ENCODE measurements at places on chromosomes 7 and 10.

- no peak for DNase-seq
Observed at GRCh38 chr10:127198721-127199120, 2.3 kb upstream of the INSYN2A start.

DNA sequence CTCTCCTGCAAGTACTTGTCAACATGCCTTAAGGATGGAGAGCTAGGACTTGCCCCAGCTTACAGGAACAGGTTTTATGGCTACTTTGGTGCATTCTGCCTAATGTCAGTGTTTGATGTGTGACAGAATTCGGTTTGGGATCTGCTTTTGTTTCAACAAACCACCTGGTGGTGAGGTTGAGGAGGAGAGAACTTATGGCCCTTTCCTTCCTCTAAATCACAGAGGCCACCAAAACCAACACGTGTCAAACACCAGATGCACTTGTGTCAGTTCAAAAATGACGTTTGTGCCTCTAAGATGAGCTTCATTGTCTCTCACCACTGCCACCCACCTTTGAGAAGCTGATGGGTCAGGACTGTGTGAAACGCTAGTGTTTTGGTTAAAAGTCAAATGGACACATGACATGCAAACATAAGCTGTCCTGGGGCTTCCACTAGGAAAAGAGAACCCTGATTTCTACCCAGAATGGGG is 83.9 kb downstream of the OSBPL3 start:
- DNase-seq: no peak

DNA sequence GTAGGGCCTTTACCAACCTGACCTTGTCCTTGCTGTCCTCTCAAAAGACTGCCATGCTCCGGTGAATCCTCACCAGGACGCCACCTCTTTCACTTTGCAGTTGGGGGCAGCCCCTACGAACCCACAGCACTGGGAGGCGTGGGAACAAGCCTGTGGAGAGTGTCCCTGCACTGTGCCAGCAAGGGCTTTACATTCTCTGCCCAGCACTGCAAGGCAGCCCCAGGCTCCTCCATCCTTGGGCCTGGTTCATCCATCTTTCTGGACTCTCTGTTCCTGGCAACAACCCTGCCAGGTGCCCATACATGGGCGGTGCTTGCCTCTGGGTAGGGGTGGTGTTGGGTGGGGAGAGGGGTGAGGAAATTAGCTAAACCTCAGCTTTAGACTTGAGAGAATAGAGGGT is 1.4 kb downstream of the CHAT start:
- DNase-seq: no peak

- DNase-seq: no peak
Observed at GRCh38 chr7:106623853-106624252, 37.1 kb downstream of the CCDC71L start.

GRCh38 chr10:46540412-46541016 is 15.9 kb downstream of the GPRIN2 start:
- no peak for DNase-seq

- DNase-seq: no peak
Observed at GRCh38 chr7:121107923-121108498, 119.5 kb downstream of the CPED1 start.

DNA sequence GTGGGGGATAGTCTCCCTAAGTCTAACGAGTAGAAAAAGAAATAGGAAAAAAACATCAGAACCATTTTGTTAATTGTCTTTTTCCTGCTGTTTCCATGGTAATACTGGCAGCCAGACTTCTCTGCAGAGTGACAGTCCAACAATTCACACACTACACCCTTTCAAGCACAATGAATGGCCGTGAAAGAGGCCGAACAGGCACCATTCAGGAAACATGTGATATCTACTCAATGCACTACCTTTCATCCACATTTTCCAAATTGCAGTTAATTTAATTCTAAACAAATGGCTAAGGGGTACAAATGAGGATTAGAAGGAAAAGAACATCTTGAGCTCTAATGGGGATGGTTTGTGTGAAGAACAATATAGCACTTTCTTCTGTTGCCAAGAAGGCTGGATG is 358.5 kb upstream of the ANKRD30A start:
- DNase-seq: no peak

DNA sequence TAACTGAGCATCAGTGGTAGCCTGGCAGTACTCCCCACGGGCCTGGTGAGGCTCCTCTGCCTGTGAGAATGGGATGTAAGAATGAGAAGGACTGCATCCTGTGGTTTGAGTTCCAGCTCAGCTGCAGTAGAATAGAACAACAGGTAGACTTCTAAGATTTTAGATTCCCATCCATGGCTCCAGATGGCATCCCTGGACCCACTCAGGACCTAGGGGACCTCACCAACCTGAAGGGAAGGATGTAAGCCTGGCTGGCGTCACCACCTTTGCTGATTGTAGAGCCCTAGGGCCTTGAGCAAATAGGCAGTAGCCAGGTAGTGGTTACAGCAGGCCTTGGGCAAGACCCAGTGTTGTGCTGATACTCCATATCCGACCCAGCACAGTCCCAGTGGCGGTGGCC is 9.6 kb upstream of the AOC1 start:
- DNase-seq: no peak

DNA sequence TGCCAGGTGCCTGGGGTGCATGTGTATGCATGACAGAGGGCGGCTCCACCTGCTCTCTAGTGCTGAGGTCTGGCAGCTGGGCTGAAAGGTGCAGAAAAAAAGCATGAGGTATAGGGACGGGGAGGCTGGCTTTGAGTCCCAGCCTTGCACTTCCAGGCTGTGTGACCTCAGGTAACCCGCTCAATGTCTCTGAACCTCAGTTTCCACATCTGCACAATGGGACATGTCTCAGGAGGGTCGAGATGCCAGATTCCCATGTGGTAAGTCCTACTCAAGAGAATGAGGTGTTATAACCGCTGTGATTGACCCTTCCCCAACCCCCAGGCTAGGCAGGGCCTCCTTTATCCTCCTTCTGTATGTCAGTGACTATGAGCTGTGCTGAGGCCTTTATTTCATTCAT is 48.8 kb downstream of the ARHGAP22 start:
- no peak for DNase-seq

GRCh38 chr10:90674461-90674860 is 183.4 kb downstream of the HTR7 start:
- no peak for DNase-seq

- DNase-seq: no peak
Observed at GRCh38 chr10:19719284-19719683, 96.9 kb upstream of the PLXDC2 start.

GRCh38 chr7:153402721-153403541 is 643.4 kb downstream of the ACTR3B start:
- DNase-seq: no peak

GRCh38 chr10:80171248-80171660 is 34.1 kb downstream of the ANXA11 start:
- DNase-seq: no peak

GRCh38 chr7:142808461-142808801 is 37.7 kb downstream of the PRSS2 start:
- no peak for DNase-seq
